ENCODE measurements at places on chromosomes 4 and X.

DNA sequence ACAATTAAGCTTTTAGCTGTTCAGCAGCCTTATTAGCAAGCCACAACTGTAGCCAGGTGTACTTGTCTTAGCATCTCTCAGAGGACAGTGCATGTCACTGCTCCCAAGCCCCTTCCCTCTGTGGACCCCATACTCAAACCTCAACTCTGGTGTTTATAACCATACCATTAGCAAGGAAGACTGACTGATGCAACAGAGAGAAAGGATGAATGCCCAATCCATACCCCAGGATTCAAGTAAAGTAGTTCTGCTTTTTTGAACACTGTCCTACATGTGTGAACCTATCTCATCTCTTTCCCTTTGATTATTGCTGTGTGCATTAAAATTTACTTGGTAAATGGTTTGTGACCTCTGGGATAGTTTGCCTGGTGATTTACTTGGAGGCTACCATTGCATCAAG, 22.8 kb upstream of the CYBB start:
- no peak for DNase-seq

DNA sequence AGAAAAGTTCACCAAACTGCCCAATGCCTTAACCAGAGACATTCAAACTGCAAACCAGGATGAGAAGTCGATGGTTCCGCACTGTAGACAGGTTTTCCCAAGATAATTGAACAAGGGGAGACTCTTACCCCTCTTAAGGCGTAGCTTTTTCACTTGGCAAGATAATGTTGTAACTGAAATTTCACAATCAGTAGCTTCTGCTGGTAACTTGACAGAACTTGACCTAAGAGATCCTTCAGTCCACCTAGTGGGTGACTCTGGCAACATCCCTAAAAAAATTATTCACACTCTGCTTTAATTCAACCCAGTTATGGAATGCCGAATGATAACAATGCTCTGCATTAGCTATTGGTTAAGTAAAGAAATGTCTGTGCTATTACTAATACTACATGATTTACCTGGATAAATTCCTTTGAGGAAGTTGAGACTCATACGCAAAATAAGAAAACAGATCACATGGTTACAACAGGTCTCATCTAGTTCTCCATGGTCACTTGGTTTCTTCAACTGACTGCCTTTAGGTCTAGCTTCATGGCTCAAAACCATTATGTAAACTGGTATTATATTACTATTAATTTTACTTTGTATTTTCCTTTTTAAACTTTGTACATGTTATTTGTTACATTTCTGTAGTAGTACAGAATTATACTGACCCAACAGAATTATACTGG, 9.1 kb downstream of the ELF2 start:
- DNase-seq: no peak

DNA sequence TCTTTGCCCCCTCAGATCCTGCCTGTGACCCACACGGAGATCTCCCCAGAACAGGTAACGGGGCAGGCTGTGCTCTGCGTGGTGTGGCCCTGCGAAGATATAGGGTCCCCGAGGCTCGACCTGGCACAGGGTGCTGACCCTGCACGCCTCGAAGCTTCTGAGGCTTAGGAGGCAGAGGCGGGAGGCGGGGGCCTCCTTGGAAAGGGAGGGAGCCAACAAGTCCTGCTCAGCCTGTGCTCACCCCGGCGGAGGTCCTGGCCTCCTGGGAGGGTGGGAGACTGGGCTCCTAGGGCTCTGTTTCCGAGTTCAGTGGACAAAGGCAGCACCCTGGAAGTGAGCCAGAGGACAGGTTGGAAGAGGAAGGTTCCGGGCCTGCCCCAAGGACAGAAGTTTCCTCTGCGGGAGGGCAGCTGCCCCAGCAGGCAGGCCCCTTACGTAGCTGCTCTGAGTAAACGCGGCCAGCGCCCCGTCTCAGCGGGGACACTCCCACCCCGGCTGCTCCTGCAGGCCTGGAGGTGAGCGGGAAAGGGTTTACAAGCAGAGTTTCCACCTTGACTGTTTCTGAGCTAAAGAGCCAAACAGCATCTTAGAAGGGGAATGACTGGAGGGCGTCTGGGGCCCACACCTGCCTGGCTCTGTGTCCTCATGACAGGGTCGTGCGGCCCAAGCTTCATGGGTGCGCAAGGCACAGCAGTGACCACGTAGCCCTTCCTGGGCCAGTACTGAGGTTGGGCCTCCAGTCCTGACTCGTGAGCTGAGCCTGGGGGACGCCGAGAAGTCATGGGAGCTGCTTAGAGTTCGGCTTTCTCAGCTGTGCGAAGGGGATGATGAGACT, 16.1 kb downstream of the TMEM175 start:
- DNase-seq: no peak

- no peak for DNase-seq
Measured at GRCh38 chr4:168893807-168894206, 116.2 kb downstream of the CBR4 start.

- no peak for DNase-seq
Measured at GRCh38 chrX:37349221-37350033, at the start of gene PRRG1. PRRG1 (plus strand) TSS chrX:37349364; CDS start chrX:37406250, 56,886 bp downstream.

DNA sequence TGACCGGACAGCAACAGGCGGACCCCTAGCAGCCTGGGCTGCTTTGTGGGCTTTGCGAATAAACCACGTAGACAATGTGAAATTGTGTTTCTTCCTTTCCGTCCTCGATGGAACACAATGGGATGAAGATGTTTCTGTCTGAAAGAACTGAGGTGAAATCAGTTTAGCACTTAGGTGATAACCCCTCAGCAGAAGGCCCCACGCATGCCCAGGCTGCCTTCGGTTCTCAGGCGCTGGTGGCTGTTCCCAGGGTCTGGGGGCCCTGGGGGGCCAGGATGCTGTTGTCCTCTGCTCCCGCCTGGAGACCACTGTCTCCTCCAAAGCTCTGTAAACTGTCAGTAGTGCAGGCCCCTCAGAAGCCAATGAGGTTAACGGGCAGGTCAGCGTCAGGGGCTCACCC, 73.9 kb upstream of the HGFAC start:
- DNase-seq: no peak

DNA sequence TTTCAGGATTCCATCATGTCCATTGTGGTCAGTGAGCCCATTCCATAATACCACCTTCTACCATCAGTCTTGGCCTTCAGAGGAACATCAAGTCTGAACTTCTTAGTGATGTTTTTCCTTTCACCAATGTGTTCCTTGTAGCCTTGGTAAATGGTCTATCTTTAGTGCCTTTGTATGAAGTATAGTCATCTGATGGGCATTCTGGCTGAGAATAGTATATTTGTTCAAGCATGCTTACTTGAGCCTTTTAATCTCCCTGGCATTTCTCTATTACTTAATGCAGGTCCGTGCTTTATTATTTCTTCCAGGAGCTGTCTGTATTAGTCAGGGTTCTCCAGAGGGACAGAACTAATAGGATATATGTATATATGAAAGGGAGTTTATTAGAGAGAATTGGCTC, 99.7 kb downstream of the TLL1 start:
- DNase-seq: no peak

GRCh38 chr4:93116624-93117023, 711.9 kb upstream of the ATOH1 start:
- DNase-seq: no peak

DNA sequence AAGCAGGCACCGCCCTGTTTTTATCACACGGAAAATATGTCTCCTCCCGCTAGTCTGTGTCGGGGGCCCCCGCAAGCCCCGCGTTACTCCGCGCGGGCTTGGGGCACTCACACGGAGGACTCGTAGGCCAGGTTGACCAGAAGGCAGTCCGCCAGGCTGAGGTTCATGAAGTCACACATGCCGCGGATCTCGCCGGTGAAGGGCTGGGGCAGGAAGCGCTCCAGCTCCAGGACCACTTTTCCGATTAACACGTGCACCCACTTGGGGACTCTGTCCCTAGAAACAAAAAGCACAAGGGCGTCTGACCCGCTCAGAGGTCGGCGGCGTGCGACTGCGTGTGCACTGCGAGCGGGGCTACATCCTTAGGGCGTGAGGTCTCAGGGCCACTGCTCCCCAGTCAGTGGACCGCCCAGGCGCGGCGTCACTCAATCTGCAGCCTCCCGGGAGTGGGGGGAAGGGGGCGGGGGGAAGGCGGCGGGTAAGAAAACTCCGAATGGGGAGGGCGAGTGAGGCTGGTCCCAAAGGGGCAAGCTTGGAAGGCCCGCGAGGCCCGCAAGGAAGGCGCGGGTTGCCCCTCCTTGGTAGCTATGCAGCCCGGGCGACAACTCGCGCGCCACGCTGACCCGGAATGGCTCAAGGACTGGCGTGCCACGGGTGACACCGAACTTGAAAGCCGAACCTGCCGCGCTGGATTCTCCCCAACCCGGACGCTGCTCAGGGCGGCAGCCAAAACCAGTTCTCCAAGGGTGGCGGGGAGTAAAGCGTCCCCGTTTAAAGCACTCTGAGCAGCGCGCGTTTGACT, 722 bp downstream of the NAAA start:
- DNase-seq: peak; percentile 70

- no peak for DNase-seq
Measured at GRCh38 chrX:23786268-23786815, 3.4 kb downstream of the SAT1 start.

- DNase-seq: no peak
Measured at GRCh38 chr4:62235911-62236310, 1035.8 kb downstream of the ADGRL3 start.

GRCh38 chr4:66963084-66963483, 582.2 kb downstream of the CENPC start:
- no peak for DNase-seq

DNA sequence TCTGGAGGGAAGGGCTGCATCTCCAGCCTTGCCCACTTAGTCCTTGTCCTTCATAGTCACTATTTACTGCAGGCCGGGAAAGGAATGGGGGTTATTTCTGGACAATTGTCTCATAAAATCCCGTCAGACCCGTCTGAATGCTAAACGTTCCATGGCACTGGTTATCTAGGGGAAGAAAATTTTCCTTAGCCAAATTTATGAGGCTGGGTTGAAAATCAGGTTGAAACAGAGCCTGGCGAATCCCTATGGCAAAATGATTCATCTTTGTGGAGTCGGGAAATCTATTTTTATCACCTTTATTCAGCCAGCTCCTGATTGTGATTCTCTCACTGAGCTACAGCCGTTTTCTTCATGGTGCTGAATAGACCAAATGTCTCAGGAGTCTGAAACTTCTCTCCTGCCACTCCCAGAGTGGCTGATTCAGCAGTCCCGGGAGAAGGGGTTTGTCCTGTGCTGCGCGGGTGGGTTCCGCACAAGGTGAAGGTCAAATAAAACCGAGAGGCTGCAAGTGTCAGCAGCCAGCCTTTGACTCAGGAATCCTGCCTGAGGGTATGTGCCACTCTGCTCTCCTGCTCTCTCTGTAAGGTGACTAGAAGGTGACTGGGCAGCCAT, 1.0 kb downstream of the LIMCH1 start:
- DNase-seq: no peak

DNA sequence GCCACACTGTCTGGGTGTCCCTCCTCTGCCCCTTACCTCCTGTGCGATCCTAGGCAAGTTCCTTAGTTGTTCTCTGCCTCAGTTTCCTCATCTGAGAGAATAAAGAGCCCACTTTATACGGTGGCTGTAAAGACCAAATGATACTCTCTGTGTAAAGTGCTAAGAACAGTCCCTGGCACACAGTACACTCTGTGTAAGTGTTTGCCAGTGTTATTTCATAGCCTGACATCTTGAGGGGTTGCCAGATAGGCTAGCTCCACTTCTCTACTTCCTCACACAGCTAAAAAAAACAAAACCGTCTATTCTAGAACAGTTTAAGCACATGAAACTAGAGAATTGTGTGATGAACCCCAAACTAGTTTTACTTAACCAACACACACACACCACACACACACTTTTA, 17.1 kb downstream of the SPON2 start:
- no peak for DNase-seq

DNA sequence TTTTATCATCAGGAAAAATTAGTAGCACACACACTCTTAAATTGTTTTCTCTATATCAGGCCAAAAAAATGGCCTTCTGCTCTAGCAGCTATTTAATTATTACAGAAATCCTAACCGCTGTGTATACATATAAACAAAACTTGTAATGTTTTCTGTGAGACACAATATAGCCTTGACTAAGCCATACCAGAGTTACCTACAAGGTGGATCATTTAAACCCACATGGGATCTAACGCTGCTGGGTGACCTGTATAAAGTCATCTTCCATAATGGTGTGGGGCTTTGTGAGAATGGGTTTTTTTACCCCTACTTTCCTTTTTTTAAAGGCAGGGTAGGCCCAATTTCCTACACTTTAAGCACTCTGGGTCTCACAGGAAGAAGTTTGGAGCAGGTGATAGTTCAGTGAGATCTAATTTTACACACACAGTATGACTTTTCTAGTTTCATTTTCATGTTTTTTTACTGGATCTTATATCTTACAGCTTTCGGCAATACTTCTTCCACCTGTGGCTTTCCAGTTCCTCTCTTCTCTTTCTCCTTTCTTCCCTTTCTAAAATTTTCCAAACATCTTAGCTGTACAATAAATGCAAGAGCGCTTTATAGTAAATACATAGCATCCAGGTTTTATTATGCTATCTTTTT, 66.9 kb upstream of the MMAA start:
- no peak for DNase-seq

All from T-helper 2 cell (primary cell).